Pancreas (tissue), 10 donors: ENCODE measurements at places on chromosomes 2 and 18. TPM values are rescaled to one million over a fixed set of nuclear protein-coding genes. Genes with fewer than 3 reads are reported as not detected.

The CDH7 gene
- total RNA-seq, result not detected

DNA sequence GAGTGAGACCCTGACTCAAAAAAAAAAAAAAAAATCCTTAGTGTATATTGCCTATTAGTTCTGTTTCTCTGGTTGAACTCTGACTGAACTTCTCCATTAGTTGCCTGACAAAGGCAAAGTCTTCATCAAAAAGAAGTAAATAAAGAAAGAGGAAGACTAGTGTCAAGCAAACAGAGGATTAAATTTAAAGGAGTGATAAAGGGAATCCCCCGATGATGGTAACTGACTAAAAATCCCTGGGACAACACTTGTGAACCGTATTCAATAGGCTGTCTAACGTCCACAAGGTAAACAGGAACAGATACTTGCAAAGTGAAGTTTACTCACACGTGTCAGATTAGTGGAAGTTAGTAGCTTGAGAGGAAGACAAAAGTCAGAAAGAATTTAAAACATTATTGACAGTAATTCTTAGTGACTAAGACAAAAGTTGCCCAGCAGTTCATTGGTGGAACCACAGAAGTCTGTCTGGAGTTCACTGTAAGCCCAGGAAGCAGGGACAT lies 26.2 kb upstream of the SPOPL start:
- DNase-seq, result no peak

The IL36A gene
- not detected for total RNA-seq

The AFF3 gene
- 1.1 TPM for total RNA-seq

The KIF5C gene
- total RNA-seq, result 0.88 TPM

The ACTG2 gene
- 2.1 TPM for total RNA-seq

The CYP1B1 gene
- total RNA-seq, result 9.7 TPM

The CCDC141 gene
- total RNA-seq, result 4.5 TPM

DNA sequence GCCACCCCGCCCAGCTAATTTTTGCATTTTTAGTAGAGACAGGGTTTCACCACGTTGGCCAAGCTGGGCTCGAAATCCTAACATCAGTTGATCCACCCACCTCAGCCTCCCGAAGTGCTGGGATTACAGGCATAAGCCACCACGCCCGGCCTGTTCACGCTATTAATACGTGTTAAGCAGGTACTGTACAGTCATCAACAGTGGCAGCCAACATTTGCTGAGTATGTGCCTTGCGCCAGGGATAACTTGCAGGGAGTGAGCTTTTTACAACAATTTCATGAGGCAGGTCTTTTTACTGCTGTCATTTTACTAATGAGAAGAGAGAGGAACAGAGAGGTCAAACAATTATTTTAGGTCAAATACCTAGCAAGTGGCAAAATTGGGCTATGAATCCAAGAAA lies 115.2 kb downstream of the AP1S3 start:
- DNase-seq, result no peak

The COL3A1 gene
- total RNA-seq, result 11.6 TPM

DNA sequence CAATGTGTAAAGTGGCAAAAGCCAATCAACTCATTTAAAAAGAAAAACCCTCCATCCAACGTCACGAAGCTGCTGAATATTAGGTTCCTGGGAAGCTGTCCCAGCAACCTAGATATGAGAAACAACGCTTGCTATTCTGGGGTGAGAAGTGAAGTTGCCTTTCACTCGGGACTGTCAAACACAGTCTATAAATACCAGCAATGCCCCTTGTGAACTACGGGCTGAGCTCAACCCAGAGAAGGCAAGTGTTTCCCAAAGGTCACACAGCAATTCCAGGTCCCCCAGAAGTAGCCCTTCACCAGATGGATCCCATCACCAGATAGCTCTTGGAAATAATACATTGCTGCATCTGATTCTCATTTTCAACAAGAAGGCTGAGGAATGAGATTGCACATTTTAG lies 67.9 kb downstream of the BCL11A start:
- DNase-seq, result no peak

The GCC2 gene
- 36.0 TPM for total RNA-seq

DNA sequence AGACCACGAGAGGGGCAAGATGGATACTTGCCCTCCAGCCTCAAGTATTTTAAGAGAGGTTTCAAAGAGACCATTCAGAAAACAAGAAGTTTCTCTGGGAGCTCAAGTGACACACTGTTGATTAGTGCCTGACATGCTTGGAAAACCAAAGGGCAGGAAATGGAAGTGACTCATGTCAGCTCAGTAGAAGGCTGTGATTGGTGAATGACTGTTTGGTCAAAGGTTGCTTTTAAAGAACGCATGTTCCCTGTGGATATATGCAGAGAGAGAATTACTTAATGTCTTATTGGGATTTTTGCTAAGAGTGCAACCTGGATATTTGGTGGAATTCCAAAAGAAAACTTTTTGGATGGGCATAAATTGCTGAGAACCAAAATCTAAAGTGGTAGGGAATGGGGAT lies 549.9 kb downstream of the XIRP2 start:
- DNase-seq, result no peak

The CD226 gene
- 0.12 TPM for total RNA-seq

DNA sequence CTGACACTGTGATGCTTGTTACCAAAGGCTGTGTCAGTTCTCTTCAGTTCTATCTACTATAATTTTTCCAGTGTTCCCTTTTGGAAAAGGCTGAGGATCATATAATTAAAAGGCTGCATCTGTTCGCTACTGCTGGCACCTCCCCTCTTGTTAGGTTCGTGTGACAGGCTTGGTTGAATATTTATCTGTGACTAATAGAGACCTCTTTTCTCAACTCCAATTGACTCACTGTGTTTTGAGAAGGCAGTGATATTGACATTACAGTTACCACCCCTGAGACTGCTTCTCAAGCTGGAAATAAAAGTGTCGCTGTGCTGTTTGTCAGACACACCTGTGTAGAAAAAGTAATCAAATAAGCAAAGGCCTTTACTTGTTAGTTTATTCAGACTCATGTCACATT lies 205.5 kb upstream of the KCNH7 start:
- DNase-seq, result no peak

The UPP2 gene
- total RNA-seq, result not detected

DNA sequence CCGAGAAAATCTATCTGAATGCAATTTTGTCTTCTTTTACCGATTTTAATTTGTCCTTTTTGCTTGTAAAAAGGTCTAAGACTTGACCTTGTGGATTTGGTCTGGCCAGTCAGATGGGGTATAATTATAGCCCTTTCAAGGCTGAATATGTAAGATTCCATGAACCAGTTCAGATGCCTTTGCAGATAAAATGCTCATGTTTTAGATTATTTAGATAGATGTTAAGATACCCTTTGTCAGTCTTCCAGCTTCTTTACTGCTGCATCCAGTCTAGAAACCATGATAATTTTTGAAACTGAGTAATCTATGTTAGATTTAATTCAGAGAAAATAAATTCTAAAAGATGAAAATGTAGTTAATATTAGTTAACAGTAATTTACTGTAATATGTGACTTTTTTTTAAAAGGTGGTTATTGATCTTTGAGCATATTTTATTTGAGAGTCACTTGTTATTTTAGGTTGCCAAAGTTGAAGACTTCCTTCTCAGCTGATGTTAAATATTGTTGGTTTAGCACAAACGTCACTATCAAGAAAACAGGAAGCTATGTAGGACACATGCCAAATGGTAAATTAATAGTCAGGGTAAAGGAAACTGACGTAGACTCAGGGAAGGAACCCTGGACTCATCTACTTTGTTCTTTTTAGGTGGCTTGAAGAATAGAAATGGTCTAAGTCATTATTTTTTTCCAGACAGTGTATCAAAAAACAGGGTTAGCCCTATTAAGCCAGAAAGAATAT lies 29.8 kb downstream of the BABAM2 start:
- no peak for DNase-seq

The STK25 gene
- total RNA-seq, result 80.9 TPM

DNA sequence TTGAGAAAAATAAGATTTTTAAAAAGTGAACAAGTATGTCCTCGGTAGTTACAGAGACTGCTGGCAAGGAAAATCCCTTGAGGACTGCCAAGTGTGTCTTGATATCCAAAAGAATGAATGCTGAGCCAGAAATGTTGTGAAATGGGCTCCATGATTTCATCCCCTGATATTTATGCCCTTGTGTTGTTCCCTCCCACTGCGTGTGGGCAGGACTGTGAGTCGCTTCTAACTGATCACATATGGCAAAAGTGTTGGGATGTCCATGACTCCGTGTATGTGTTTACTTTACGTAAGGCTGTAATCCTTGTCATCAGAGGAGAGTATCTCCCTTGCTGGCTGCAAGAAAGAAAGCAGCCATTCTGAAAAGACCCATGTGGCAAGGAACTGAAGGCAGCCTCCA lies 285.1 kb downstream of the SS18 start:
- DNase-seq, result no peak

DNA sequence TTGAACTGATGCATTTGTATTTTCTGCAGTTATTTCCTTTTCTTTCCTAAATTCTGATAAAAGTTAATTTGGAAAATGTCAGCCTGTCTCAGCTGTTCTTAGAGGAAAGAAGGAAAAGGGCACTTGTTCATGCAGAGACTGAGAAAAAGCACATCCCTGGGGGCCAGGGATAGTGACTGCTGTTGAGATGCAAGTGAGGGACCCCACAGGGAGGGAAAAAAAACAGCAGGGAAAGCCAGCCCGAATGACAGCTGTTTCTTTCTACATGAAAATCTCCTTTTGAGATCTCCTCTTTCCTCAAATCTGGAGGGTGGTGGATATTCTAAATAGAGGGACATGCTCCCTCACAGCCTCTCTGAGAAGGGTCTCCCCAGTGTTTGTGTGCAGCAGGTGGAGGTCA lies 14.0 kb upstream of the MTA3 start:
- DNase-seq, result no peak

GRCh38 chr2:64218137-64218802 lies 74.0 kb upstream of the PELI1 start:
- no peak for DNase-seq

DNA sequence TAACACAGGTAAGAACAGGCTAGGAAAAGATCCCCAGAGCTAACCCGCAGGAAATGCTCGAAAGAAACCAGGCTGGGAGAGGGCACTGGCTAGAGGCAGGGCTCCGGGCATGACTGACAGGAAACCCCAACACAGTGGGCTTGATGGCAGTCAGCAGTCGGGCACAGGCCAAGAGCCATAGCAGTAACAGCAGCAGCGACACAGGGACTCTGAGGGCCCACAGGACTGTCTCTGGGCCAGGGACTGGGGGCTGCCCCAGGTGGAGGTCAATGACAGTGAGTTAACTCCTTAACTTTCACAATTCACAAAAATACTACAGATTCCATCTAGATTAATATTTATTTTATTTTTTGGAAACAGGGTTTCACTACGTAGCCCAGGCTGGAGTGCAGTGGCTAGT lies 37.3 kb upstream of the ASPRV1 start:
- no peak for DNase-seq

- no peak for DNase-seq
Measured at GRCh38 chr2:143251681-143252080, 122.5 kb downstream of the ARHGAP15 start.

The ACVR2A gene
- total RNA-seq, result 6.4 TPM

DNA sequence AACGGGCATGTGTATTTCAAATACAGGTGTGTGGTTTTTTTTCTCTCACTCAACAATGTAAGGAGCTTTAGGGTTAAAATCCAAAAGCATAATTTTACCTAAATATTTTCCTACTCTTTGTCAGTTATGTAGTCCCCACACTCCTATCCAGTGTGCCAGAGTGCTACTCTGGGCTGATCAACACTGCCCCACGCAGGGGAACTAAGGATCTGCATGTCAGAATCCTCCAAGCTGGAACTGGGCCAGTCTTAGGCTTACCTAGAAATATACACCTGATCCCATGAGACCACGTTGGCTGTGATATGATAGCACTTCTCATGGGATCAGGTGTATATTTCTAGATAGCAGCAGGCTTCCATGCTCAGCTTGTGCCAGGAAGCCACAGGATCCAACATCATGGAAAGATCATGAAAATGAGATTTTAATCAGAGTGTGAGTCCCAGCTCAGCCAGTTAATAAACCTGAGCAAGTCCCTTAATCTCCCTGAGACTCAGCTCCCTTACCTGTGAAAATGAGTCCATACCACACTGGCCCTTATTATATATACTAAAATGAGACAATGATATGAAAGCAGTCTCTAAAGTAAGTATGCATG lies 29.7 kb downstream of the CCDC141 start:
- no peak for DNase-seq

GRCh38 chr2:55364189-55365055 lies 55.2 kb downstream of the CCDC88A start:
- DNase-seq, result peak; percentile 68

DNA sequence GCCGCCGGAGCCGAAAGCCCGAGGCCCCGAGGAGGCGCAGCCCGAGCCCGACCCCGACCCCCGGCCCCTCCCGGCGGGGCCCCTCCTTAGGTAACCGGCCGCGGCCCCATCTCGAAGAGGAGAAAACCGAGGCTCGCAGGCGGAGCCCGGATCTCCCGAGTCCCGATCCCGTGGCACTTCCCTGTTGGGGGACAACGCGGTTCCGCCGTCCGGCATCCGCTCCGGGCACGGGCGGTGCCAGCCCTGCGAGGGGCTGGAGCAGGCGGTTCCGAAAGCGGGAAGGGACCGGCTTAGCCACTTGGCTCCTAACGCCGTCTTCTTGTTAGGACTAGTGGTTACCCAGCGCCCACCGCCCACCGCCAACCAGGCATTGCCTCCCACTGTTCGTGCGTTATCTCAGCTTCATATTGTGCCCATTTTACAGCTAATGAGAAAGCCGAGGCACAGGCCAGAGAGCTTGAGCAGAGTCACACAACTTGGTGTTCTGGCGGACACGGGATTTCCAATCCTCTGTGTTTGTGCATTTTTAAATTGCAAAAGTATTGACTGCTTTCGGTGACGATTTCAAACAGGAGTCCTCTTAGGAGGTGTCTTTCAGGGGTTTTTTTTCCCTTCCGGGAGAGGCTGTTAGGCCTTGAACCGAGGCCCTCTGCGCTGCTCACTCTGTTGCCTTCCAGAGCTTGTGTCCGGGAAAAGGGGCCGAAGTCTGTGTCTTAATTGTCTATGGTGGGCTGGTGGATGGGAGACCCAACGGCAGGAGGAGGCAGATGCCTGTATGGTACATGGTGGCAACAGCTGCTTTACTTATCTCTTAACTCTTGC lies 562 bp downstream of the CENPA start:
- no peak for DNase-seq

GRCh38 chr2:137383391-137383790 lies 580.9 kb upstream of the HNMT start:
- DNase-seq, result no peak

The DPP4 gene
- total RNA-seq, result 2.3 TPM

DNA sequence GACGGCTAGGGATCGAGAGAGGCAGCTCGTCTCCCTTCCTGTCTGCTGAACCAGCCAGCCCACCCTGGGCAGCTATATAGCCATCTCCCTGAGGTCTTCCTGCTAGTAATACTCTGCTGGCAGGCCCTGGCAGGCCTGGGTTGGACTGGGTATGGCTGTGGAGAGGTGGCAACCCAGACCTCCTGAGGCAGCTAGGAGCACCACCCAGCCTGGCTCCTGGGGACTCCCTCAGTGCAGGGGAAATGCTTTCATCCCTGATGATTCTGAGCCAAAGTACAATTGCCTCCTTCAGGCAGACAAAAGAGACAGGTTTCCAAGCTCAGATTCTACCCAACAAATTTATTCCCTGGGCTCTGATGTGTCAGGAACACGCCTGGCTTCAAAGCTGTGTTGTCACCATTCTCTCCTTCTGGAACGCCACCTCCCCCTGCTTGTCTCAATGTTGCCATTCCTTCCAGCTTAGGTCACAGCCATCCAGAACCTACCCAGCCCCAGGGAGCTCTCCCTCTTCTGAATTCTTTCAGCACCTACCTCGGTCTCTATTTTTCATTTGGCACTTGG lies 4.7 kb upstream of the DNAJB2 start:
- no peak for DNase-seq
